Stimulated activated CD4-positive, alpha-beta T cell treated with anti-CD3 and anti-CD28 coated beads, Interleukin-4, amount 100 ng/mL, for 1 hour (primary cell): ENCODE measurements at places on chromosomes 12 and 14.

DNA sequence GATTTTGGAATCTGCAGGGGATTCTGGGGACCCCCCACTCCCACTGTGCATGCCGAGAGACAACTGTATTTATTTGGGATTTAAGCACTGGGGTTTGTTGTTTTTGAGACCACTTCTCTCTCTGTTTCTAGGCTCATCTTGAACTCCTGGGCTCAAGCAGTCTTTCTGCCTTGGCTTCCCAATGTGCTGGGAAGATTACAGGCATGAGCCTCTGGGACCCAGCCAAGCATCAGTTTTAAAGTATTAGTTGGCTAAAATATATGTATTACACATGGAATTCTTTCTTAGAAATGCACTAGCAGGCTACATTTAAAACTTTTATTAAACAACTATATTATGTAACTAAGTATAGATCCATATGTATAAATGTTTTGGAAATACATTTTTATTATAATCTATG, 78.3 kb downstream of the AEBP2 start:
- DNase-seq, result no peak

GRCh38 chr12:48967991-48968390, 3.5 kb downstream of the WNT10B start:
- DNase-seq, result no peak

GRCh38 chr12:43143278-43143677, 408.7 kb downstream of the ADAMTS20 start:
- no peak for DNase-seq

DNA sequence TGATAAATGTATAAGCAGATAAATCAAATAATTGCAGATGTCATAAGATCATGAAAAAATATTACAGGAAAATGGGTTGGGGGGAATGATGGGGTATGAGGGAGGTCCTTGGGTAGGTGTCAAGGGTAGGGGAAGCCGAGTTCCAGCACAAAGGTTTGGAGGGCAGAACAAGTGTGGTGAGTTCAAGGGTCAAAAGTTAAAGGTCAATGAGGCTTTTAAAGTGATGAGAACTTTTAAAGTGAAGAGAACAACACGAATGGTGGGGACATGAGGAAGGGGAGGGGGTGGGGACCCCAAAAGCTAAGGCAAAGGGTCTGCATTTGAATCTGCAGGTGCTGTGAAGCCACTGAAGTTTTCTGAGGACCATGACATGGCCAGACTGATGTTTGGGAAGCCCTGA, 200.6 kb upstream of the NOS1 start:
- DNase-seq, result no peak

GRCh38 chr14:101084436-101084826, 180.9 kb upstream of the RTL1 start:
- no peak for DNase-seq

GRCh38 chr12:51976376-51977160, 25.1 kb downstream of the ACVR1B start:
- no peak for DNase-seq
